Osteoblast (primary cell): ENCODE measurements at places on chromosomes 5 and 9. TPM values are rescaled to one million over a fixed set of nuclear protein-coding genes. Genes with fewer than 3 reads are reported as not detected.

TAF11L4 gene
- not detected in 2 replicates for total RNA-seq

GTF3C4 gene
- total RNA-seq, result 18.0 and 21.7 TPM in 2 replicates

SUSD3 gene
- total RNA-seq, result 0.36 and 0.88 TPM in 2 replicates

SPINK13 gene
- total RNA-seq, result not detected in 2 replicates

DNA sequence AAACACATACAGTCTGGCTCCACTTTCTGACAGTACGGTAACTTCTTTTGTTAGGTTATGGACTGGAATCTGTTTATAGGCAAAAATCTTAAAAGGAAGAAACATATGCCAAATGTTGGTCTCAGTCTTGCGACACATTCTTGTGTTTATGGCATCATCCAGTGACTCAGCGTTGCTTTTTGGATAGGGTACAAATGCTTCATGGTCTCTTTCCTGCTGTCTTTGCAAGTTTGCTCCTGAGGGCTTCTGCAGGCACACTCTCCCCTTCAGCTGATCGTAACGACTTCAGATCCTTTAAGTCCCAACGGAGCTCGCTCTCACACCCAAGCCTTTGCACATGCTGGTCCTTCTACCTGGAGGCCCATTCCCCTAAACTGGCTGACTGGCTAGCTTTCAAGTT is 23.6 kb upstream of the TNFSF8 start:
- no peak for DNase-seq

GRCh38 chr9:24487946-24488345 is 57.8 kb downstream of the IZUMO3 start:
- DNase-seq, result peak; percentile 15

DNA sequence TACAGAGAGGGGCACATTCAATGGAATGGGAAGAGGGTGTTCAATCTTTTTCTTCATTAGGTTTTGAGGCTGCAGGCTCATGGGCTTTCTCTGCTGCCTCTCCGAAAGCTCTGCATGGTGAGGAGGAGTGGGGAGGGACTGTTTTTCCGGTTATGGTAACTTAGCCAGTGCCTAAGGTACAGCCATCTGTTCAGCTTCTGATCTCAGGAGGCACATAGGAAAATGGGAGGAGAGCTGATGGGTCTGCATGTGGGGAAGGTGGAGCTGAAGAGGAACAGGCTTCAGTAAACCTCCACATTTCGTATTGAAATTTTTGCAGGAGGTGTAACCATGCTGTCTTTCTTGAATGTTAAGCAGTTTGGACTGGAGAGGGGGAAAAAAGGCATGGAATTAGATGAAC is 1020.4 kb upstream of the WWC1 start:
- no peak for DNase-seq

DNA sequence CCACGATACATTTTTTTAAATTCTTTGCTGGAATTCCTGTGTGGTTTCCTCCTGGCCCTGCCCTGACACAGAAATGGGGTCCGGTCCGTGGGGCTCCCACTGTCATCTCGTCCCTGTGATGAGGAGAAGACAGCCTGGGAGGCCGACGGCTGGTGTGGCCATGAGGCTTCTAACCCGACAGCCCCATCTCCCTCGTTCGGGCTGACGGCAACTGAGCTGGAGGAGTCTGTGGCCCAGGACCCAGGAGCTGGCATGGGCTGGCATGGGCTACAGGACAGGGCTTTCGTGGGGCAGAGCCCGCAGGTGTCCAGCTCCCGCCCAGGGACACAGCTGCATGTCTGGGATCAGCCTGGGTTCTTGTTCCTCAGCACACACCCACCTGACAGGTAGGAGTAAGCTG is 13.8 kb downstream of the LCN9 start:
- DNase-seq, result peak; percentile 32
